ENCODE measurements at places on chromosomes 5 and 9. TPM values are rescaled to one million over a fixed set of nuclear protein-coding genes. Genes with fewer than 3 reads are reported as not detected.

Gene LCN1
- not detected for total RNA-seq

Gene CDKN2B-AS1
- not detected for total RNA-seq

Gene CCDC69
- 5.3 TPM for total RNA-seq

- no peak for DNase-seq
- H3K36me3 ChIP-seq = no peaks in the 10 kb centered on the region
- H3K27ac ChIP-seq = no peak overlapping the region
- peaks cover 14% of the 10 kb centered on the region for H3K4me1 ChIP-seq
Measured at GRCh38 chr9:27433631-27434325, 90.3 kb upstream of the IFNK start.

DNA sequence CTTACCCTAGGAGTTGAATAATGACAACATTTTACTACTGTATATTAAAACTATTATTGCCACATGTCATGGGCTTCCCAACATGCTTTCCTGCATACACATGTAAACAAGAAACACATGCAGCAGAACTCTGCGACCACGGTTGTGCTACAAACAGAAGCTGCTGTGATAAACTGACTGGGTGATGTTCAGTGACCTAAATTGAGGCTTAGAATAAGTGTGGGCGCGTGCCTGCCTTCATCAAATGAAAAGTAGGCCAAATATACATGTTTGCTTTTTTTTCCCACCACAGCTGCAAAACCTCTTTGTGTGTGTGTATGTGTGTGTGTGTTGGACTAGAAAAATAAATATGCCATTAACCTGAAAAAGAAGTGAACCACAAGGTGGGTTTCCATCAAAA is 1202.1 kb downstream of the PTPRD start:
- no peak overlapping the region for H3K4me3 ChIP-seq
- H3K4me1 ChIP-seq = no peaks in the 10 kb centered on the region
- H3K27ac ChIP-seq = no peak overlapping the region
- H3K36me3 ChIP-seq = no peaks in the 10 kb centered on the region

DNA sequence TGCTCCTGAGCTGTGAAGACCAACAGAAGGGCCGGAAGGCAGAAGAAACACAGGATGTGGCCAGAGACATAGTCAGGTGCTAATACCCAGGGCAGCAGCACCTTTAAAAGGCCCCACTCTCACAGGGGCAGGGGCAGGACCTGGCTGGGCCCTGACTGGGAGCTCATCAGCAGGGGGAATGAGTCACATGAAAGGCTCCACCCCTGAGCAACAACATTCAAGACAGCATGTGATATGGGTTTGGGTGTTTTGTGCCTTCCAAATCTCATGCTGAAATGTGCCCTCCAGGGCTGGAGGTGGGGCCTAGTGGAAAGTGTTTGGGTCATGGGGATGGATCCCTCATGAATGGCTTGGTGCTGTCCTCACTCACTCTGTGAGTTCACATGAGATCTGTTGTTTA is 181.7 kb downstream of the ERCC6L2 start:
- DNase-seq = no peak
- peaks cover 5% of the 10 kb centered on the region for H3K36me3 ChIP-seq
- H3K27me3 ChIP-seq = no peaks in the 10 kb centered on the region
- no peak overlapping the region for H3K4me3 ChIP-seq

DNA sequence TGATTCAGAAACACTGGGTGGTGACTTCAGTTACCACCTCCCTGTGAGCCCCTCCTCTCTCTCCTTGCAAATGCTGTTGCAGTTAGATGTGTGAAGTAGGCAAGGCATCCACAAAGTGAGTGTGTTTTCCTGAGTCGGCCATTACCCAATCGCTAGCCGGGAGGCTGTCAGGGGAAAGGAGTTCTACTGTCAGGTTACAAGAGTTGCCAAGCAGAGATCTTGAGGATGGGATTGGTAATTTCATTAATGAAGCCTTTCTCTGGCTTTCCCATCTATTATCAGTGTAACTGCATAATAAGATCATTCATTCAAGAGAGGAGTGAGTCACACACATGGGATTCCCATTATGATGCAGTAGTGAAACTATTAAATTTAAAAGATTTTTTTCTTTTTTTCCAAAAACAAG is 106.9 kb downstream of the GLDC start:
- DNase-seq = no peak
- peaks cover 15% of the 10 kb centered on the region for H3K36me3 ChIP-seq
- H3K27me3 ChIP-seq = no peaks in the 10 kb centered on the region
- no peak overlapping the region for H3K27ac ChIP-seq

DNA sequence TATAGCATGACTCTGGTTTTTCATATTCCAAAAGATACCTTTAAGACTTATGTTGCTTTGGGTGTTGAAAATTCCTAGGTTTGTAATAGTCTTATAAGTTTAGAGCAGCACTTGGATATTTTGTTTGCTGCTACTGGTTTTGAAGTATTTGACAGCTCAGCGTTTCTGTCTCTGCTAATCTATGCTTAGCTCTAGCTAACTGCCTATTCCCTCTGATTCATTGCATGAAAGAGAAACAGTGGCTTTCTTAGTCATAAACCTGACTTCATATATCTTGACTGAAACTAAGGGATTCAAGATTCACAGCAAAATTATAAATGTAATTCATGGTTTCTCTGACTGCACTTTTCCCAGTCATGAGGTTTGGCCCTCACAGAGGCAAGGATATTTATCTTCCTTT is 35.6 kb upstream of the ANXA1 start:
- H3K36me3 ChIP-seq = no peaks in the 10 kb centered on the region
- DNase-seq = no peak
- H3K4me3 ChIP-seq = no peak overlapping the region

DNA sequence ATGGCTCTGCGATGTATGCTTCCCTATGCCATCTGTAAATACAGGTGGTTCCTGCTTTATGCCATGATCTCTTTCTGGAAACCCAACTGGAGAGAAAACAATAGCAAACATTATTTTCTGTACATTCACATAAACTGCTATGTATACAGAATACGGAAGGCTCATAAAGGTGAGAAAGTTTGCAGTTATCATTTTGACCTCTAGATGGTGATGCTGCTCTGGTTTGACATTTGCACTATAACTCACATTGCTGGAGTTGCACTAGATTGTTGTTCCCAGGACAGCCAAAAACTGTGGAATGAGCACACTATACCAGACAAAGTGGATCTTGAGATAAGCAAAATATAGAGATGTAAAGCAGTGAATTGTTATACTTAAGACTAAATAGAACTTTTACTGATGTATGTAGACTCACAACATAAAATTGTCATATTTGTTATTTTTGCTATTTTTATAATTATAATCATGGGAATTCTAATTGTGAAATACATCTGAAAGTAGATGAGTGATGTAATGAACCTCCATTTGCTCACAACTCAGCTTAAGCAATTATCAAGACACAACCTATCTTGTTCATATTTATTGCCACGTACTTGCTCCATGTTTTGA is 246.5 kb downstream of the PTPRD start:
- H3K27ac ChIP-seq = no peak overlapping the region
- H3K4me3 ChIP-seq = no peak overlapping the region
- no peaks in the 10 kb centered on the region for H3K27me3 ChIP-seq

DNA sequence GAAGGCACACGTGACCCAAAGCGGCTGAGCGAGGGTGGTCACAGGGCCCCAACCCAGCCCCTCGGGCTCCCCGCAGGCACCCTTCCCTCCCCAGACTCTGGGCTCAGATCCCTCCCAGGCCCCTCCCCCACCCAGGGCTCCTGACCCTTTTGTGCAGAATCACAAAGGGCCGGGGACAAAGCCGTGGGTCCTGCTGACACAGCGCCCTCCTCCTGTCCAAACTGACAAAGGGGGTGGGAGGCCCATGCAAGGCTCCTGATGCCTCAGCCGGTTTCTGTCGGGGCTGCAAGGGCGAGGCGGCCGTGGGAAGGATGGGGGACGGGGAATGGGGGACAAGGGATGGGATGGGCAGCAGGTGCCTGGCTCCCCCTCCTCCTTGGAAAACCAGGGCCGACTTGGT is 43.5 kb upstream of the UBAC1 start:
- no peaks in the 10 kb centered on the region for H3K27me3 ChIP-seq
- 0 out of 2 replicates have a peak, but pooled peaks cover 4% of the 10 kb centered on the region for H3K36me3 ChIP-seq
- no peaks in the 10 kb centered on the region for H3K4me1 ChIP-seq

DNA sequence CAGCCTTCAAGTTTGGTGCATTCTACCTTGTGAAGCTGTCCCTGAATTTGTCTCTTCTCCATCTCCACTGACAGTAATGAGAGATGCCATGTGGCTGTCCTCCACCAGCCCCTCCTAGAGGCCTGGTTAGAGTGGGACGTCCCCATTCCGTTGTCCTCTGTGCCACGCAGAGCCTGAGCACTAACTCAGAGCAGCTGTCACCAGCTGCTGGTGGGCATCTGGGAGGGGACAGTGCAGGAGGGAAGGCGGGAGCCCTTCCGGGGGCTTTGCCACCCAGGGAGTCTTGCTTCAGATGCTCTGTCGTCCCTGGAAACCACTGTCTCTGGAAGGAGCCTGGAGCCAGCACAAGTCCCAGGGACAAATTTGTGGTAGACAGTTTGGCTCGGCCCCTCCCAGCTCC is 78.6 kb downstream of the PDZD2 start:
- no peaks in the 10 kb centered on the region for H3K4me1 ChIP-seq
- no peak overlapping the region for H3K4me3 ChIP-seq
- H3K27me3 ChIP-seq = no peaks in the 10 kb centered on the region
- no peak overlapping the region for H3K27ac ChIP-seq
- DNase-seq = no peak
- no peaks in the 10 kb centered on the region for H3K36me3 ChIP-seq

DNA sequence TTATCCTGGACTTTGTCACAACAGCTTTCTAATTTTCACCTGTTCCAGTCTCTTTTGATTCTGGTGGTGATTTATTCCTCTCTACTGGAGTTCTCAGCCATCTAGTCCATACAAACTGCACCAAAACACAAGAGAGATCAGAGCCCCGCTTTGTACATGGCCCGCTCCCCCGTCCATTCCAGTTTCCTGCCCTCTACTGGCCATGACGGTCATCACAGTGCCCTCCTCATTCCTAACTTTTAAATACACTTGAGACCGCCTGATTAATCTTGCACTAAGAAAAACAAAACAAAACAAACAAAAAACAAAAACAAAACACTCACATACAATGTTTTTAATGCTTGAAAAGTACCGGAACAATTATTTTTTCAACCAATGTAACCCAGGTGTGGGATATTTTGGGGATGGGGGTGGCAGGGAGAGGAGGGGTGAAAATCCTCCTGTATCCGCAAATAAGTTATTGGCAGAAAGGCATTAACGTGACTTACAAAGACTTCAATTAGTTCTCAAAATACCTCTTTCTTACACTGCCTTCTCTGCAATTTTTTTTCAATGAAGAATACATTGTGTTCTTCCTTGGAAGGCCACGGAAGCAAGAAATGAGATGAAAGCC is 84.8 kb upstream of the PAM start:
- H3K27ac ChIP-seq = no peak overlapping the region
- peak overlapping the region; percentile 75 for H3K4me3 ChIP-seq
- no peaks in the 10 kb centered on the region for H3K36me3 ChIP-seq
- DNase-seq = peak; percentile 54
- no peaks in the 10 kb centered on the region for H3K27me3 ChIP-seq

DNA sequence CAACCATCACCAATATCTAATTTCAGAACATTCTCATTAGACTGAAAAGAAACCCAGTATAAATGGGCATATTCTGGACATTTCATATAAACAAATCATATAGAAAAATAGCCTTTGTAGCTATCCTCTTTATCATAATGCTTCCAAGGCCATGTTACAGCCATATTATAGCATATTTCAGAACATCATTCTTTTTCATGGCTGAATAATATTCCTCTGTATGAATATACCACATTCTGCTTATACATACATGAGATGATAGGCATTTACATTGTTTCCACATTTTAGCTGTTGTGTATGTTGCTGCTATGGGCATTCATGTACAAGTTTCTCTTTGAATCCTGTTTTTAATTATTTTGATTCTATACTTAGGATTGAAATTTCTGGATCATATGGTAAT is 167.0 kb downstream of the FBXL17 start:
- peaks cover 1% of the 10 kb centered on the region for H3K36me3 ChIP-seq
- no peak overlapping the region for H3K4me3 ChIP-seq
- H3K27ac ChIP-seq = no peak overlapping the region
- no peaks in the 10 kb centered on the region for H3K27me3 ChIP-seq

DNA sequence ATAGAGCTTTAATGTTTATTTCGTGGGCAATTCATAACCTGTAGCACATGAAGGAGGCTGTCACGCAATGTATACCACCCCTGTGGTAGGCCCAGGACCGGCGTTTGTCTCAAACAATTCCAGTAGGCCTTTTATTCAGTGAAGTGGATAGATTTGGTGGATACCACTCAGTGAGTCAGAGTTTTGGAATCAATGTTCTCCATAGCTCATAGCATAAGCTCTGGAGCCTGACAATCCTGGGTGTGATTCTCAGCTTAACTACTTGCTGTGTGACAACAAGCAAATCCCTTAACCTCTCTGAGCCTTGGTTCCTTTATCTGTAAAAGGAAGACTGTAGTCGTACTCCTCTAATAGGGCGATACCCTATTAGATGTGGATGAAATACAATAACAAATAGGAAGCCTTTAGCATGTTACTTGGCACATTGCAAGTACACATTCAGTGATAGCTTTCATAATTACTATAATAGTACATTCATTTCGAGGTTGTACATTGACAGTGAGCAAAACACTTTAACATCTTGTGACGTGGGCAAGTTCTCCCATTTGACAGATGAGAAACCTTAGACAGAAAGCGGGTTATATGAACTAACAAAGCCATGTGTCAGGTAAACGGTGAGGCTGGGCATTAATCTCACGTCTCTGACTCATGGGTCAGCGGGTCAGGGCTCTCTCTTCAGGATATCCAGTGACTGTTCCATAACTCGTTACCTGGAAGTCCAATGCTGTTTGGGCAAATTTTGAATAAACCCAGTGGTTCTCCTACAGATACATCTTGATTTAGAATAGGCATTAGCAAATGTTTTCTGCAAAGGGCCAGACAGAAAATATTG is 130.8 kb downstream of the C9orf152 start:
- H3K4me3 ChIP-seq = no peak overlapping the region
- DNase-seq = no peak
- H3K27me3 ChIP-seq = no peaks in the 10 kb centered on the region
- no peaks in the 10 kb centered on the region for H3K4me1 ChIP-seq

GRCh38 chr9:126228781-126229444 is 97.7 kb upstream of the MVB12B start:
- H3K27ac ChIP-seq = no peak overlapping the region
- no peaks in the 10 kb centered on the region for H3K36me3 ChIP-seq
- no peaks in the 10 kb centered on the region for H3K27me3 ChIP-seq
- no peak overlapping the region for H3K4me3 ChIP-seq
- no peaks in the 10 kb centered on the region for H3K4me1 ChIP-seq
- peak; percentile 85 for DNase-seq

All from H9 (cell line).